NCI-H1694 (cell line): ENCODE measurements at places on chromosomes 7 and 10.

- DNase-seq: no peak
These were observed 194.3 kb downstream of the BAMBI start for GRCh38 chr10:28871665-28872064.

- DNase-seq: no peak
These were observed 4.0 kb downstream of the PDGFA start for GRCh38 chr7:515628-516027.

DNA sequence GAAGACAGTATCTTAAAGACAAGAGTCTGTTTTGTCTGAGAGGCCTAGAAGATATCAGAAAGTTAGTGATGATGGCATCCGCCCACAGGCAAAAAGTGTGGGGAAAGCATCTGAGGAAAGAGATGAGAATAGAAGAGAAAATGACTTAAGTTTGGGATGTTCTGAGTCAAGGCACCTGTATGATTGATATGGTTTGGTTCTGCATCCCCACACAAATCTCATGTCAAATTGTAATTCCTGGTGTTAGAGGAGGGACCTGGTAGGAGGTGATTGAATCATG, 568.2 kb upstream of the MGMT start:
- DNase-seq: no peak

DNA sequence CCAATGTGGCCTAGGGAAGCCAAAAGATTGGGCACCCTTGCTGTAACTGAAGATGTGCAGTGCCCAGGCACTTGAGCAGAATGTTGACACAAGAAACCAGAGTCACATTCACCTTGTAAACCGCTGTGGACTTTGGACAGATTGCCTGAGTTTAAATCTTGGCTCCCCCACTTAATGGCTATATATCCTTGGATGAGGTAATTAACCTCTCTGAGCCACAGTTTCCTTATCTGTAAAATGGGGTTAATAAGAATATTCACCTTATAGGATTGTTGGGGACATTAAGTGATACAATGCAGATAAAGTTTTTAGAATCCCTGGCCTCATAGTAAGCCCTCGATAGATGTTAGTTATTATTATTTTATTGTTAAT, 331.0 kb downstream of the LRMDA start:
- no peak for DNase-seq

- no peak for DNase-seq
These were observed 218.4 kb downstream of the ADAM12 start for GRCh38 chr10:126169899-126170298.

DNA sequence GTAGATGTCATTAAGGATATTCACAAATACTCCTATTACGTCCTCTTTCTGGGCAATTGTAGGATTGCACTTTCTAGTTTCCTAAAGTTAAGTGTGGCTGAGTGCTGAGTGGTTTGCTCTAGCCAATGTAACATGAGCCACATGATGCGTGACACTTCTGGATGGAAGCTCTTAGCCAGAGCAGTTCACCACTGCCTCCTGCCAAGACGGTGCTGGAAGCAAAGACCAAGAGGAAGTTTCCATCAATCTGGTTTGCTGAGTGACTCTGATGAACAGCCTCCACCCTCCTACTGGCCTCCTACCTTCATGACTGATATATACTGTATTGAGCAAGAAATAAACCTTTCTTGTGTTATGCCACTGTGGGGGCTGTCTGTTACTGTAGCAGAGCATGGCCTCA, 318.1 kb downstream of the KCNMA1 start:
- DNase-seq: no peak

DNA sequence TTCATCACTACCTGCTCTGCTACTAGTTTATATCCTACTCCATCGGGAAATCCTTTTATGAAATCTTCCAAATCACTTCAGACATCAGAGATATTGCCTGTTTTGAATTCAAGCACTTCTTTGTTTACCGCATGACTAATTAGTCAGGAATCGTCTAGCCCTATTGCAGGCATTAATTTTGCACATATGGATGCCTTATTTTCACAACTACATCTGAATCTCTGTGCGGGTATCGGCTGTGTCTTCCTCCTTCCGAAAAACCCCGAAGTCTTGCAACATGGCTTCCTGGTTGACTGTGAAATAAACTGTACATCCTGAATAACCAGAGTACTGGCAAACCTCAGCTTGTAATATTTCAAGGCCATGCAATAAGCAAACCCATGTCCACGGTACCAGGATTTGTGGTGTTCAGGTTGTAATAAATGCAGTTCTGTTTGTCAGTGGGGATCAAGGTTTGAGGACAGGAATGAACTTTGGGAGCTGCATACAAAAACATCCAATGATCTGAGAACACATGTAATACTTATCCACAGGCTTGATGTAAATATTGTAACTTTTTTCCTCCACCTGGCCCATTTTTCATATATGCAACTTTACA, 642.1 kb downstream of the PARD3 start:
- no peak for DNase-seq

- DNase-seq: no peak
These were observed at the start of gene UCN3 for GRCh38 chr10:5364890-5365338. TSS of gene UCN3 (plus strand) at chr10:5364966. CDS start at chr10:5373721, 8,755 bp downstream.

GRCh38 chr7:117164620-117165019, 158.2 kb downstream of the WNT2 start:
- DNase-seq: no peak

DNA sequence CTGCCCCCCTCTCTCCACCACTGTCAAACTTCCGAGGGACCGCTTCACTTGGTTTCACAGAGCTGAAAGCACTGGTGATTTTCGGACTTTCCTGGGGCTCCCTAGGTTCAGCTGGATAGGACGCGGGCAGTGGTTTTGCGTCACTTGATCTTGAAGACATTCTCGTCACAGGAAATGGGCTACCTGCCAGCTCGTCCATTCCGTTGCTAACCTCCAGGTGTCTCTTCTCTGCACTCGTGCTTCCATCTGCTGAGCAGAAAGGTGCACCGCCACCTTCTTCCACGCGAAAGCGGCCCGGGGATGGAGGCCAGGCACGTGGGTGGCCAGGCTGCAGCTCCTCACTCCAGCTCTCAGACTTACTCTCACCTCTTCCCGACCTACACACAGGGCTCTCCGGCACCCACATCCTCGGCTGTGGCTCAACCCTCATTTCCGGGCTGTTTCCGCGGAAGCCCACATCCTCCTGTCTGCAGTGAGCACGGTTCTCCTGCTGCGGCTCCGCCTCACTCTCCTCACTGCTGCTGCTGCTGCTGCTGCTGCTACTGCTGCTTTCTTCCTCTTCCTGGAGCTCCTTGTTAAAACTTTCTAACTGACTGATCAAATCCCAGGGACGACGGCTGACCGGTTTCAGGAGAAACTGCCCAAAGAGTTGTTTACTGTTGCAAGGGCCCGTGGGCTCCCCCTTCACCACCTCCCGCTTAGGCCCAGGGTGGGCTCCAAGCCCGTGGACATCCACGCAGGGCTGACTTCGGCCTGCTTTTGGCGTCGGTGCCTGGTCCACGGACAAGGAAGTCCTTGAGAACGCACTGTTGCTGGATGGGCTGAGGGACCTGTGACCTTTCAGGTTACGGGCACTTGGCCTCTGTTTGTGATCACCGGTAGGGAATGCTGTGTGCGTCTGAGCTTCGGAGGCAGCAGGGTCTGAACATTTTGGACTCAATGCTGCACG, 32.1 kb downstream of the JCAD start:
- no peak for DNase-seq

GRCh38 chr7:26153241-26153822, 1.3 kb downstream of the NFE2L3 start:
- DNase-seq: no peak

DNA sequence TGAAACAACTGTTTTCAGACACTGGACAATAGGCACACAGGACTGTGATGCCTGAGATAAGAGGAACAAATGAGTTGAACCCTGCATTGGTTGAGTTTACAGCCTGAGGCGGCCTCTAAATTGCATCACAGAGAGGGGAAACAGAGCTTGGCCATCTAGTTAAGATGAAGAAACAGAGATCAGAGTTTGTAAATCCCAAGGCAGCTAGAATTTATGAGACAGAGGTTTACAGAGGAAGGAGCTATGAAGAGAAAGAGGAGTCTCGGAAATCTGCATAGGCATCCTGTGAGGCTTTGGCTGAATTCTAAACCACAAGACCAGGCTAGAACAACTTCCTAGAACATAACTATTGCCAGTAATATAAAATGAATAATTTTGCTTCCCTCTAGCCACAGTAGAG, 41.0 kb upstream of the OIT3 start:
- DNase-seq: no peak

DNA sequence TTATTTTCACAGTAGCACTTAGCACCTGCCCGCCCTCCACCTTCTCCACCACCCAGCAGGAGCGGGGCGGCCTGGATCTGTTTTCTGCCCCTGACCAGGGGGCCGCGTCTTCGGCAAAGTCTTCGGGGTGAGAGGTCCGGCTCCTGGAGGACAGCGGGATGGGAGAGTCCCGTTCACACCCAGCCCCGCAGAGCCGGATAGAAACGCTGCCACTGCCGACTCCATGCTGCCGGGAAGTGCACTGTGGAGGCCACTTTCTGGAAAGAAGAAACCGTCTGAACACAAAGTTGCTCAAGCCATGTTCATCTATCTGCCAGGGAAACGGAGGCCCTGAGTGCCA, 14.5 kb upstream of the ZNF273 start:
- no peak for DNase-seq

DNA sequence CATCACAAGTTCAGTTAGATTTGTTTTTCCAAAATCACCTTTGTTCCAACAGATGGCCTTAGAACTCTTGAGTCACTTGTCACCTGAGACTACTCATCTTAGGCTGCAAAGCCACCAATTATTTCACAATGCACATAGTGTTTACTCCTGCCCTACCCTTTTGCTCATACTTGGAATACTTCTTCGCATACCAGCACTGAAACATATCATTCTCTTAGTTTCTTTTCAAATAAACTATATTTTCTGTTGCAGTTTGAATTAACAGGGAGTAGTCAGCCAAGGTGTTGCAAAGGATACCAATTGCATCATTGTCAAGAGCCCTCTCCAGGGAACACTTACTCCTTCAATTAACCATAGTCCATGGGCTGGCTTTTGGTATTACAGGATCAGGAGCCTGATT, 71.0 kb downstream of the CASD1 start:
- no peak for DNase-seq

- peak; percentile 80 for DNase-seq
These were observed 36.6 kb downstream of the MICALL2 start for GRCh38 chr7:1422512-1423263.

DNA sequence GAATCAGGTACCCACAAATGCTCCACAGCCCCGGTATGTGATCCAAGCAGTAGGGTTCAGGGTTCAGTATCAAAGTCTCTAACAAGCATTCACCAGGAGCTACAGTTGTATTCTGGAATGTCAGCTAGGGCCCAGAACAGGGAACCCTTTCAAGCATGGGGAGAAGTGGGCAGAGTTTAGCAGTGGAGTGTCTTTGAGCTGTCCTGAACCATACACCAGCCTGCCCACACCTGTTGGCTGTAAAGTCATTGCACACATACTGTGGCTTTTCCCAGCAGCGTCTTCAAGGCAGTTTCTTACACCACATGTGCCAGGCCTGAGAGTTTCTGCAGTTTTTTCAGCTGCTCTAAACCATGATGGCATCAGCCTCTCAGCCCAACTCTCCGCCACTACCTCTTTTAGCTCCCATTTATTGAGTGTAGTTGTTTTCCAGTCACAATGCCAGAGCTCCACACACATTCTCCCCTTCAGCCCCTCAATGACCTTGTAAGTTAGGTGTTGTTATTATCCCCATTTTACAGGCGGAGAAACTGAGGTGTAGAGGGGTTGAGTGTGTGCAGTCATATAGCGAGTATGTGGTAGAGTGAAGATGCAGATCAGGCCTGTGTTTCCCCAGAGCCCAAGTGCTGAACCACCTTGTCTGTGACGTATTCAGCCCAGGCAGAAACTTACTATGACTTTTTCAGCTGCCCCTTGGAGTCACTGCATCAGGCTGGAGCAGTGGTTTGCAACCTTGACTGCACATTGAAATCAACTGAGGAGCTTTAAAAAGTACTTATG, 83.1 kb downstream of the CHN2 start:
- DNase-seq: no peak

- DNase-seq: no peak
These were observed 121.1 kb upstream of the ZEB1 start for GRCh38 chr10:31197886-31198285.

- DNase-seq: no peak
These were observed 370.8 kb downstream of the EXOC4 start for GRCh38 chr7:133623721-133624120.

DNA sequence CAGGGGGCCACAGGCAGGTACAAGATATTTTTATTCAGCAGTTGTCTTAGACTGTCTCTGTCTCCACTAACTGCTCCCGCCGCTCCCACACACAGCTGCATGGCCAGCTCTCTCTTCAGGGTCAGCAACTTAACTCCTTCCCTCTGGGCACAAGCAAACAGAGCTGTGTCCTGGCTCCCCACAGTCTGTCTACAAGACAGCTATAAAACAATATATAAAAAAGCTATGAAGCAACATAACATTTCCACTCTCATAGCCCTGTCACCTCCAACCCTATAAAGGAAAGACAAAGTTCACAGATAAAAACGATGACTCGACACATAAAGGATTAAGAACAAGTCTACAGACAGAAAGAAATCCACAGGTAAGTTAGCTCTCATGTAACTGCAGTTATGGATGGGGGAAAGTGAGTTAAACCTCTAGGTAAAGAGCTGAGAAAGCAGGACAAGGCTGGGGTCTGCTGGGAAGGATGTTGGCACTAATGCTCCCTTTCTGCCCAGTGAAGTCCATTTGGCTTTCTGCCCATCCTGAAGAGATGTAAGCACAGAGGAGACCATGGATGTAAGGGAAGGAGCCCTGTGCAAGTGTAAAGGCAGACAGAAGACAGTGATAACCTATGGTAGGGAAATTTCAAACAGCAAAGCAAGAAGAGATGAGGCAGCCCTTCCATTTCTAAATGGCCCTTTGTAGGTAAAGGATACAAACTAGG, 27.0 kb downstream of the RAPGEF5 start:
- no peak for DNase-seq

GRCh38 chr10:127890832-127891334, 1.9 kb downstream of the CLRN3 start:
- no peak for DNase-seq

- DNase-seq: no peak
These were observed 72.7 kb downstream of the RGS10 start for GRCh38 chr10:119469846-119470245.

- DNase-seq: no peak
These were observed 21.9 kb upstream of the ECHDC3 start for GRCh38 chr10:11720260-11720741.

GRCh38 chr10:55311848-55312635, 511.0 kb upstream of the PCDH15 start:
- DNase-seq: no peak

DNA sequence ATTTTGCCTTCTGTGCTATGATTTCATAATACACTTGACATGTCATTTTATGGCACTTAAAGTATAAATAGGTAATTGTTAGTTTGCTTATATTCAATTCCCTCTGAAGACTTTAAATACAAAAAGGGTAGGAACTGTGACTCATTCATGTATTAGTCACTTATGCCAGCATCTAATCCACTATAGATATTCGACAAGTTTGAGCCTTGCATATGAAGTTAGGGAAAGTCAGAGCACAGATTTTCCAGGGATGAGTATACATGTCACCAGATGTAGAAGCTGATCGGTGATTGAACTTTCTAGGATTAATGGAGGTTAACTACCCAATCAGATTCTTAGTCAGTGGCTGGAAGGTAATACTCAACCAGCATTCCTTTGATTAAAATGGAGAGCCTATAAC, 1321.5 kb downstream of the XPNPEP1 start:
- DNase-seq: no peak

- DNase-seq: no peak
These were observed 21.2 kb downstream of the TECTB start for GRCh38 chr10:112304267-112304859.
